ENCODE measurements at places on chromosomes 1 and 21.

GRCh38 chr1:64357422-64357821 is 112.5 kb upstream of the CACHD1 start:
- DNase-seq, result no peak

DNA sequence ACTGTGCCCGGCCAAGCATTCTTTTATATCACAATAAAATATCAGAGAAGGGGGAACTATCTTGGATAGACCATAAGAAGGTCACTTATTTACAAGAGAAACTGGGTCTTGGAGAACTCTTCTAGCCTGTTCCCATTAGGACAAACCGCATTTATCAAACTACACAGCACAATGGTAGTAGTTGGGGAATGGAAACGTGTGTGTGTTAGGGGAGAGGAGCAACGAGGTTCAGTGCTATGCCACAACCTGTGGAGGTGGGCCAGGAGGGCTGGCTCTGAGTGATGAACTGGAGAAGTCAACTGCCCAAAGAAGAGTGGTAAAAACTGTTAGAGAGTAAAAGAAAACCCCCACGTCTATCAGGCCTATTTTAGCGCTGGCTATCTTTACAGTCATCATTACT is 1.6 kb downstream of the DONSON start:
- no peak for DNase-seq

DNA sequence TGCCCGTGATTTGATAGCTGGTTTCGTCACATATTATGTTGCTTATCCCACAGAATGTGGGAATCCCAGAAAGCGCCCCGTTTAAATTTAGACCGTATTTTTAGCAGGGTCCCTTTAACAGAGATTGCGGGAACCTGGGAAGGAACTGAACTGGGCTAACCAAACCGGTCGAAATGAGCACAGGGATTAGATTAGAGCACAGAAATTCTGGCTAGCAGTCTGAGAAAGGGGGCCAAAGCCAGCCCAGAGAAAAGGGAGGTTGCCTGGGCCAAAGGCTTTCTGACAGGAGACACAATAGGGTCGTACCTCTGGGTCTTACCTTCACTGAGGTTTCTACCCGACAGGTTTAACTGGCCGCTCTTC is 327 bp downstream of the LRRC40 start:
- no peak for DNase-seq

GRCh38 chr21:37800456-37801061 is 115.7 kb downstream of the KCNJ6 start:
- DNase-seq, result no peak

- DNase-seq, result no peak
Observed at GRCh38 chr1:239633432-239633831, 247.1 kb downstream of the CHRM3 start.

DNA sequence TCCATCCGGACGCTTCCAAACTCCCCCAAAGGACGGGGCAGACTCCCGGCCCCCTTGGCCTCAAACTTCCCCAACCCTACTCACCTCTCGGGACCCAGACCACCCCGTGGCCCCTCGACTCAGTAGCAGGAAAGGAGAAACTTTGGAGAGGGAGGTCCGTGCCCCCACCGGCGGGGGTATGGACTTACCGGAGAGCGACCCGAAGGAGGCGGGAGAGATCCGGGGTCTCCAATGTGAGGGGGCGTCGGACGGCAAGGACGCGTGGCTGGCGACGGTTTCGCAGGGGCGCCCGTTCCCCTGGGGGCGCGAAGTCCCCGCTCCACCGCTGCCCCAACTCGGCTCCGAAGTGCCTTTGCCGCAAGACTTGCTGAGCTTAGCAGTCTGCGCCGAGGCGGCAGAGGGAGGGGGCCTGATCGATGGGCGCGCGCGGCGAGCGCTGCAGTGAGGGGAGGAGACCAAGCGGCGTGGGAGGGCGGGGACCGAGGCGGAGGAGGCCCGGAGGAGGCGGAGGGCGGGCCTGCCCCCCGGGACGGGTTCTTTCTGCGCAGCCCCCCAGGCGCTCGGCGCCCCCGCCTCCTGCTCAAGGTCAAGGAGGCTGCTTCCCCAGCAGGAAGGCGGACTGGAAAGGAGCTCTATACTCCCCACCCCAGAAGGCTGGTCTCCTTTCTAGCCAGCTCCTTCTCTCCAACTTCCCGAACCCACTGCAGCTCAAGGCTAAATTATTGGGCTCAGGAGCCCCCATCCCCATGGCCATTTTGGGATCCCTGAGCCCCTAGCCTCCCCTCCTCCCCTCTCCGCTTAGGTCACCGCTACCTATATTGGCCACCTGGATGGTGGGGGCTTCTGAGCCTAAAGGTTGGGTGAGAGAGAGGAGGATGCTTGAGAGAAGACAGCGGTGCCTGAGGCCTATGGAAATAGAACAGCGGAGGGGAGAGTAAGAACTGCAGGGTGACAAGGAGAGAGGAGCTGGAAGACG is at the start of gene SYT2:
TSS of gene SYT2 (minus strand) at position 385 of the 976 bp plus-strand sequence. CDS start 104,682 bp downstream, outside the sequence.
- no peak for DNase-seq

DNA sequence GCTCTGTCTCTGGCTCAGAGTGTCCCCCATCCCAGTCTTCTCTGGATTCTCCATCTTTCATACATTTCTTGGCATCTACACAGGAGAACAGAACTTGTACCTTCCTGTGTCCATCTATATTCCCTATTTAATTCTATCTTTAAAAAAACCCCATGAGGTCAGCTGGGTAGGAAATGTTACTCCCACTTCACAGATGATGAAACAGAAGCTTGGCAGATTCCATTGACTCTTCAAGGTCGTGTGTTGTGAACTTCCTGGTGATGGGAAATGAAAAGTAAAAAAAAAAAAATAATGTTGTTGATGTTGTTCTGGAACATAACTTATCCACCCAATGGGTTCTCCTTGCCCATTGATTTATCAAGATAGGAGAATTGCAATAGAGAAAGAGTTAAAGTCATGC is 8.9 kb downstream of the CHI3L2 start:
- no peak for DNase-seq

DNA sequence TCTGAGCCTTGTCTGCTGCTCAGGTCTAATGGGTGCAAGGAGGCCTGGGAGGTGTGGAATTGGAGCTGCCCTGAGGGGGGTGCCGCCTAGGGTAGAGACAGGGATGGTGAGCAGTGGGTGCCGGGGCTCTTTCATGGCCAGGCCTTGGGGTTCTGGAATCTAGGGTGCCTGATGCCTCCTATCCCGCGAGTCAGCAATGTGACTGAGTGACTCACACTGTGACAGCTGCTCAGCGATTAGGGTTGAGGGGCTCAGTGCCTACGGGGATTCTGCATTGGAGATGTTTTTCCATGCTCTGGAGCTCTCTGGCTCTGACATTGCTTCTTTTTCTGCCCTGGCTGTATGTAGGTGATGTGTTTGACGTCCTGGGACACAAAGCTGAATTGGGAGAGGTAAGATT is 16.8 kb downstream of the ATP8B2 start:
- no peak for DNase-seq

DNA sequence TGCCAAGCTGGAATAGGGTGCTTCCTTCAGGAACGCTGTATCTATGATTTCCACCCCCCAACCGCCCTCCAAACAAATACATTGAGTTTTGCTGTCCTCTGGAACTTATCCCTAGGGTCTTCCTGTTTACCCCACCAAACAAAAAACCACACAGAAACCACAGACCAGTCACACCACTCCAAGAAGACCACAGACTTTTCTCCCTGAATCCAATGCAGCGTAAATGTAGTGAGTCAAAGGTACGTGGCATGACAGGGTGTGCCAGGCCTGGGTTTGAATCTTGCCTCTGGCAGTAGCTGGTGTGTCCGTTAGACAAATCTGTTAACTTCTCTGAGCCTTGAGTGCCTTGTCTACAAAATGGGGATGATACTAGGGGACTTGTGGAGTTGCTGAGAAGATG is 27.8 kb downstream of the ASAP3 start:
- no peak for DNase-seq

GRCh38 chr1:44812822-44813543 is 4.7 kb downstream of the BTBD19 start:
- no peak for DNase-seq

DNA sequence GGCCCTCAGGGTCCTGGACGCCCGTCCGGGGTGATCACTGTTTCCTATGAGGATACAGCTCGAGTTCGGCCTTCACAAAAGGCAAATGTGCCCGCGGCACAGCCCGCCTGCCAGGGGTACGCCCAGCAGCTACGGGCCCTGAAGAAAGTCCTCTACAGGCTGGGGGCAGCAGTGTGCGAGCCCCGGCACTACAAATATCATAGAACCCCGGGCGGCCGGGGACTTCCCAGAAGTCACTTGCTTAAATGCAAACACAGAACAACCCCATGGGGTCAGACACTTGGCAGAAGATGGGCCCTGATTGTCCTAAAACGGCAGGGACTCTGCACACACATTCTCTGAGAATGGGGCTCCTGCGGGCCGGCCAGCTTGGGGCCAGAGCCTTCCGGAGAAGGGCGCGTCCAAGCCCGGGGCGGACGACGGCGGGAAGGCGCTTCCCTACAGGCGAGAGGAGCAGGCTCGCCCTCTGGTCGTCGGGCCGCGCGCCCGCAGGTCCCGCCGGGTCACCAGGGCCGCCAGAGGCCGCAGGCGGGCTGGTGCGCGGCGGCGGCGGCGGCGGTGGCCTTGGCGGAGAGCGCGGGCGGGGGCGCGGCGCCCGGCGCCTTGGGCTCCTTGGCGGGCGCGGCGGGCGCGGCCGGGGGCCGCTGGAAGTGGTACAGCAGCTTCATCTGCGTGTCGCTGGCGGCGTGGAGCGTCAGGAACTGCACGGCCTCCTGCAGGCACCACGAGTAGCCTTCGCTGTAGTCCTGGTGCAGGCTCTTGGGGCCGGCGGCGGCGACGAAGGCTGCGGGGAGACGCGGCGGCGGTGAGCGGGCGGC is 888 bp downstream of the HES5 start:
- no peak for DNase-seq

- DNase-seq, result no peak
Observed at GRCh38 chr1:46520063-46520911, 30.7 kb downstream of the DMBX1 start.

- no peak for DNase-seq
Observed at GRCh38 chr1:21318714-21319159, 28.5 kb upstream of the ECE1 start.

GRCh38 chr21:29470397-29470796 is 171.7 kb downstream of the BACH1 start:
- DNase-seq, result no peak

All from activated T-cell treated with anti-CD3 and anti-CD28 coated beads for 1 hour (primary cell).